GM23338 (cell line): ENCODE measurements at places on chromosomes 3 and 15. TPM values are rescaled to one million over a fixed set of nuclear protein-coding genes. Genes with fewer than 3 reads are reported as not detected.

The DNAH1 gene
- total RNA-seq, result 0.35 and 1.8 TPM in 2 replicates

- no peak for DNase-seq
- H3K4me3 ChIP-seq, result no peak overlapping the region
- H3K4me1 ChIP-seq, result peaks cover 39% of the 10 kb centered on the region
- no peaks in the 10 kb centered on the region for H3K27me3 ChIP-seq
Observed at GRCh38 chr15:64691896-64692565, 83.4 kb downstream of the RBPMS2 start.

The GPR62 gene
- 0.38 TPM in 1 of 2 replicates, not detected in the other for total RNA-seq

DNA sequence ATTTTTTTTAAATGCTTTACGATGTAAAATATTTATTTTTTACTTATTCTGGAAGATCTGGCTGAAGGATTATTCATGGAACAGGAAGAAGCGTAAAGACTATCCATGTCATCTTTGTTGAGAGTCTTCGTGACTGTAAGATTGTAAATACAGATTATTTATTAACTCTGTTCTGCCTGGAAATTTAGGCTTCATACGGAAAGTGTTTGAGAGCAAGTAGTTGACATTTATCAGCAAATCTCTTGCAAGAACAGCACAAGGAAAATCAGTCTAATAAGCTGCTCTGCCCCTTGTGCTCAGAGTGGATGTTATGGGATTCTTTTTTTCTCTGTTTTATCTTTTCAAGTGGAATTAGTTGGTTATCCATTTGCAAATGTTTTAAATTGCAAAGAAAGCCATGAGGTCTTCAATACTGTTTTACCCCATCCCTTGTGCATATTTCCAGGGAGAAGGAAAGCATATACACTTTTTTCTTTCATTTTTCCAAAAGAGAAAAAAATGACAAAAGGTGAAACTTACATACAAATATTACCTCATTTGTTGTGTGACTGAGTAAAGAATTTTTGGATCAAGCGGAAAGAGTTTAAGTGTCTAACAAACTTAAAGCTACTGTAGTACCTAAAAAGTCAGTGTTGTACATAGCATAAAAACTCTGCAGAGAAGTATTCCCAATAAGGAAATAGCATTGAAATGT is 15.6 kb downstream of the THBS1 start:
- no peaks in the 10 kb centered on the region for H3K27me3 ChIP-seq
- H3K36me3 ChIP-seq, result peaks cover 51% of the 10 kb centered on the region
- H3K27ac ChIP-seq, result peak overlapping the region; percentile 12; the same call in 1 of the 2 replicates
- DNase-seq, result no peak

DNA sequence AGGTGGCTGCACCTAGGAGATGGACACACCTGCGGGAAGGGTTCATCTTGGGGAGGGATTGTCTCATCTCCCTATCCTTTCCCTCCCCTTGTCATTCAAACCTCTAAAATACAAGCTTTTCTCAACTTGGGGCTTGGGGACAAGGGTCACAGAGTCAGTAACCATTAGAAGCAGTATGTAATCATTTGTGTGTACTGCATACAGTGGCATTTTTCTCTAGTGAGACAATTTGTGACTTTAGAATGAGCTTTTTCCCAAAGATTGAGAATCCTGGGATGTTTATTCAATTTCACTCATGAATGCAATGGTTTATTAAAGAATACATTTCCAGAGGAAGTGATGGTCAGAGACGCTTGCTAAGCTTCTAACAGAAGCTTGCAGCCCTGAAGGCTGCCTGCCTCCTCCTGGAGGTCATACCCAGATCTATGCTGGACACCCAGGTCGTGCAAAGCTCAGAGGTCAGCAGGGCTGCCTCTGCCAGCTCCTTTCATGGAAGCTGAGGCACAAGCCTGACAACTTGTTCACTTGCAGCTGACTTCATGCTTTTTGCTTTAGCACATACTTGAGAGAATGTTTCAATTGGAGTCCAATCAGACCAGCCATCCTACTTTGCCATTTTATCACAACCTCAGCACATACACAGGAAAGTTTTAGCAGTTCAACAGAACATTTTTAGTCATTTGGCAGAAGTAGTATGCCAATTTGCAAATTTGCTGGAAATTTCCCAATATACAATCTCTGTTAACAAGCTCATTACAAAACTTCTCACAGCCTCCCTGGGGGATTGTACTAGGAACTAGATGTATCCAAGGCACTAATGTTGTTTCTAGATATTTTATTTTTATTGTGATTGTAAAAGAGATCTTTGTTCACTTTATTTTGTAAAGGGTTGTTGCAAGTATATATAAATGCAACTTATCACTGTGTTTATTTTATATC is 25.6 kb upstream of the ALDH1L1 start:
- no peak overlapping the region for H3K4me3 ChIP-seq
- no peak for DNase-seq
- no peaks in the 10 kb centered on the region for H3K27me3 ChIP-seq
- no peaks in the 10 kb centered on the region for H3K36me3 ChIP-seq
- H3K27ac ChIP-seq, result no peak overlapping the region

GRCh38 chr3:37693511-37694283 is 168.0 kb upstream of the CTDSPL start:
- H3K27me3 ChIP-seq, result no peaks in the 10 kb centered on the region
- H3K4me3 ChIP-seq, result no peak overlapping the region
- no peaks in the 10 kb centered on the region; the same call in 1 of the 2 replicates for H3K4me1 ChIP-seq
- peak; percentile 72 for DNase-seq

The BNC1 gene
- 1.1 and 1.6 TPM in 2 replicates for total RNA-seq

DNA sequence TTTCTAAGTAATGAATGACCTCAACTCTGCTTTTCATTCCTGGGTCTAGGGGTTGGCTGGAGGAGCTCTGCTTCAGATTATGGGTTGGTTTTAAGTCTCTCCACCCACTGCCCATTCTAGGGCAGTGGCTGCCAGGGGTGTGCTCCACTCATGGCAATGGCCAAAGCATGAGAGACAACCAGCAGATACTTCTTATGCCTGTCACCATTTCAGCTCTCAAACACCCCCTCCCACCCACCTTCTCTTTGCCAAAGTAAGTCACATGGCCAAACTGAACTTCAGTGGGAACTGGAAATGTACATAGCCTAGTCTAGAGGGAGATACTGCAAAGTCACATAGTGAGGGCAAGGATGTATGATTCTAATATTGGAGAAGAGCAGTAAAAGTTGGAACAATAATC is 285.3 kb downstream of the RPLP1 start:
- no peaks in the 10 kb centered on the region for H3K36me3 ChIP-seq
- H3K27ac ChIP-seq, result no peak overlapping the region
- no peak overlapping the region for H3K4me3 ChIP-seq

- no peaks in the 10 kb centered on the region for H3K27me3 ChIP-seq
- no peak overlapping the region for H3K4me3 ChIP-seq
- no peaks in the 10 kb centered on the region for H3K4me1 ChIP-seq
- no peak for DNase-seq
- H3K27ac ChIP-seq, result no peak overlapping the region
Observed at GRCh38 chr3:66098436-66098835, 59.7 kb upstream of the MAGI1 start.

DNA sequence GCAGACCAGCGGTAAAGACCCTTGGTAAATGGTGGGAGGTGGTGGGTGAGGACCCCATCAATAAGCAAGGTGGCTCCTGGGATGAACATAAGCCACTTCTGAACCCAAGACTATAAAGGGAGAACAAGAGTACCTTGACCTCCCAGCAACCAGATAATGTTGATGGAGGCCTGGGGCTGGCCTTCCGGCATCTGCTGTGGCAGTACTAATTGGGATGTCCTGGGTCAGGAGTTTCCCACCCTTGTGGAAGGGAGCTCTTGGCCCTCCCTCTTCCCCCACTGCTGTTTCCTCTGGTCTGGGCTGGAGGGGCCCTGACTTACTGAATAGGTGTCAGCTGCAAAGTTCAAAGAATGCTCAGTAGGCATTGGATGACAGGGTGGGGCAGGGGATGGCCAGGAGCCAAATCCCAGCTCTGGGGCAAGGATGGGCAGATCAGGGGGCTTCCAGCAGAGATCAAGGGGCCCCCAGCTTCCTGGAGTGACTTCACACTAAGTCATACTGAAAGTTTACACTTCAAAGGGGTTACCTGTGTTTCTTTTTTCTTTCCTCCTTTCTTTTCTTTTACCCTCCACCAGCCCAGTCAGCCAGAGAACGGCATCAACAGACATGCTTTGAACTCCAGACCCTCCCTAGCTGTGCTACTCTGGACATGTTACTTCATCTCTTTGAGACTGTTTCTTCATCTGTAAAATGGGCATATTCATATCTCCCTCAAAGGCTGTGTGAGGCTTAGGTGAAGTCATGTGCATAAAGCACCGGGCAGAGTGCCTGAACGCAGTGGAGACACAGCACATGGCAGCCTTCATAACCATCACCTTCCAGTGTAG is 1.5 kb downstream of the RBP1 start:
- DNase-seq, result no peak
- peak overlapping the region; percentile 69 for H3K4me3 ChIP-seq
- H3K36me3 ChIP-seq, result no peaks in the 10 kb centered on the region; the same call in 1 of the 2 replicates
- H3K27me3 ChIP-seq, result peaks cover 39% of the 10 kb centered on the region

DNA sequence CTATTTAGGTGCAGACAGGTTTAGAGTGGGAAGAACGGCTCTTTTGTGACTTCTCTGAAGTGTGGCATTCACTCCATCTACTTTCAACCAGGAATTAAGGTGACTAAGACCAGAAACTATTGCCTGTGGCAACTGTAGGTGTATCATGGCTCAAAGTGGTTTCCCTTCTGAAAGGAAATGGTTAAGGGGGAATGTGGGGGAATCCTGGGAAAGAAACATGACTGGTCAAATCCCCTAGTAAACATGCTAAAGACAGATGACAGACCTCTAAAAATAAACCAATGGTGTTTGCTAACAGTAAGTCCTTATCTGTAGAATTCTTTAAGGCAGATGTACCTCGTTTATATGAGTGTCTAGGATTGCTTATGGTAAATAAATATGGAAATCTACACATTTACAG is 56.9 kb downstream of the MEGF11 start:
- no peak overlapping the region for H3K27ac ChIP-seq
- DNase-seq, result no peak
- H3K36me3 ChIP-seq, result no peaks in the 10 kb centered on the region
- H3K4me1 ChIP-seq, result no peaks in the 10 kb centered on the region

GRCh38 chr15:40010686-40011085 is 28.3 kb downstream of the SRP14 start:
- no peak for DNase-seq
- no peaks in the 10 kb centered on the region for H3K4me1 ChIP-seq
- peaks cover 91% of the 10 kb centered on the region for H3K36me3 ChIP-seq
- H3K27ac ChIP-seq, result no peak overlapping the region

DNA sequence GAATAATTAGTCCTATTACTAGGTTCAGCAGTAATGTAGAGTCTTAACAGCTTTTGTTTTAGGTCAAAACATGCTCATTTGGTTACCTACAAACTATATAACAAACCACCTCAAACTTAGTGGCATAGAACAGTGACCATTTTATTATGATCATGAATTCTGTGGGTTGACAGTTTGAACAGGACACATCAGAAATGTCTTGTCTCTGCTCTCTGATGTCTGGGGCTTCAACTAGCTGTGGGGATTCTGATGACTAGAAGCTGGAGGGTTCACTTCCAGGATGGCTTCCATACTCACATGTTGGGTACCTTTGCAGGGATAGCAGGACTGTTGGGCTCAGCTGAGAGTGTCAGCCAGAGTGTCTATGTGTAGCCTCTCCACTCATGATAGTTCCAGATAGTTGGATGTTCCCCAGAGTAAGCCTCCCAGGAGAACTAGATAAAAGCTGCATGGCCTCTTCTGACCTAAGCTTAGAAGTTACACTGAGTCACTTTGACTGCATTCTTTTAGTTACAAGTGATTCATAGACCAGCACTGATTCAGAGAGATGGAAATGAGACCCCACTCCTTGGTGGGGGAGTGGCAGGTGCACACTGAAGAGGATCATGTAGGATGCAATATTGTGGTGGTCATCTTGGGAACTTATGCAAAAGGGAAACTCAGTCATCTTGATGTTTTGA is 32.6 kb downstream of the PLCL2 start:
- no peak for DNase-seq
- no peak overlapping the region for H3K4me3 ChIP-seq
- no peaks in the 10 kb centered on the region for H3K36me3 ChIP-seq
- no peak overlapping the region for H3K27ac ChIP-seq
- peaks cover 26% of the 10 kb centered on the region for H3K4me1 ChIP-seq

The LEO1 gene
- total RNA-seq, result 34.7 and 41.4 TPM in 2 replicates

- H3K27ac ChIP-seq, result no peak overlapping the region
- H3K4me3 ChIP-seq, result no peak overlapping the region
- H3K27me3 ChIP-seq, result no peaks in the 10 kb centered on the region
- peaks cover 26% of the 10 kb centered on the region for H3K4me1 ChIP-seq
- no peak for DNase-seq
- no peaks in the 10 kb centered on the region for H3K36me3 ChIP-seq
Observed at GRCh38 chr15:77531191-77532000, 101.3 kb downstream of the LINGO1 start.

- H3K4me3 ChIP-seq, result no peak overlapping the region
- H3K4me1 ChIP-seq, result peaks cover 5% of the 10 kb centered on the region; the same call in 1 of the 2 replicates
- no peak for DNase-seq
- peaks cover 34% of the 10 kb centered on the region for H3K27me3 ChIP-seq
- no peaks in the 10 kb centered on the region for H3K36me3 ChIP-seq
- H3K27ac ChIP-seq, result no peak overlapping the region
Observed at GRCh38 chr3:183158551-183159006, 4.0 kb downstream of the LAMP3 start.

- no peaks in the 10 kb centered on the region for H3K36me3 ChIP-seq
- no peak for DNase-seq
- no peak overlapping the region for H3K27ac ChIP-seq
- no peaks in the 10 kb centered on the region for H3K4me1 ChIP-seq
- H3K4me3 ChIP-seq, result no peak overlapping the region
Observed at GRCh38 chr15:87089551-87089950, 1009.9 kb downstream of the AGBL1 start.

- DNase-seq, result no peak
- no peaks in the 10 kb centered on the region for H3K27me3 ChIP-seq
- no peaks in the 10 kb centered on the region for H3K36me3 ChIP-seq
- no peak overlapping the region; the same call in 1 of the 2 replicates for H3K27ac ChIP-seq
- no peak overlapping the region for H3K4me3 ChIP-seq
Observed at GRCh38 chr3:149816986-149817385, 4.0 kb downstream of the RNF13 start.

DNA sequence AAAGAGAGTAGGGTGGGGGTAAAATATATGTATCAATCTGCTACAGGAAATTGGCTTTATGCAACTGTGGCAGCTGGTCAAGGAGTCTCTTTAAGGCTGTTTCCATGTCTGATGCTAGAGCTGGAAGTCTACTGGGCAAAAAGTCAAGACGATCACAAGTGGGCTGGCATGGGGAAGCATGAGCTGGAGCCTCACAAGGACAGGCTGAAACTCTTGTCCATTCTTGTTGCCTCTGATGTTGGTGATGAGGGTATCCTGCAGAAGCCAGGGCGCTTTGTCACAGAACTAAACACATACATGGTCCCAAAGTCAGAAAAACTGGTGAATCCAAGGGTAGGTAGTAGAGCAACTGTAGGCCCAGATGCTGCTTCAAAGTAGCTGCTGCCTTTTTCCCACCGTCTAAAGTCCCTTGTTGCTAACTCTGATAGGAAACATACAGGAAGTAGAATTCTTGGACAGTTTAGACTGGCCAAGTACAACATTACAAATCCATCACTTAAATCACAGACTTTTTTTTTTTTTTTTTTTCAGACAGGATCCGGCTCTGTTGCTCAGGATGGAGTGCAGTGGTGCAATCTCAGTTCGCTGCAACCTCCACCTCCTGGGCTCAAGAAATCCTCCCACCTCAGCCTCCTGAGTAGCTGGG is 54.2 kb downstream of the RPL39L start:
- peaks cover 19% of the 10 kb centered on the region for H3K4me1 ChIP-seq
- no peak overlapping the region for H3K4me3 ChIP-seq
- no peaks in the 10 kb centered on the region for H3K36me3 ChIP-seq
- DNase-seq, result peak; percentile 21

The SYNPR gene
- total RNA-seq, result 0.38 and 2.6 TPM in 2 replicates

The DNAJB11 gene
- total RNA-seq, result 72.5 and 72.6 TPM in 2 replicates
